ENCODE measurements at places on chromosomes 16 and 17.
A peak's percentile ranks its signal among the peaks of the same experiment; 100 is the strongest.

- no peak for DNase-seq
Observed at GRCh38 chr17:49817993-49818392, 29.5 kb downstream of the KAT7 start.

- DNase-seq: peak; percentile 79
Observed at GRCh38 chr17:7281074-7281952, at the start of gene SLC2A4. Gene SLC2A4, plus strand, starts transcription at chr17:7281718. Its CDS starts 217 bp downstream, at chr17:7281935.

- DNase-seq: no peak
Observed at GRCh38 chr17:71099003-71099714, 929.8 kb downstream of the KCNJ2 start.

DNA sequence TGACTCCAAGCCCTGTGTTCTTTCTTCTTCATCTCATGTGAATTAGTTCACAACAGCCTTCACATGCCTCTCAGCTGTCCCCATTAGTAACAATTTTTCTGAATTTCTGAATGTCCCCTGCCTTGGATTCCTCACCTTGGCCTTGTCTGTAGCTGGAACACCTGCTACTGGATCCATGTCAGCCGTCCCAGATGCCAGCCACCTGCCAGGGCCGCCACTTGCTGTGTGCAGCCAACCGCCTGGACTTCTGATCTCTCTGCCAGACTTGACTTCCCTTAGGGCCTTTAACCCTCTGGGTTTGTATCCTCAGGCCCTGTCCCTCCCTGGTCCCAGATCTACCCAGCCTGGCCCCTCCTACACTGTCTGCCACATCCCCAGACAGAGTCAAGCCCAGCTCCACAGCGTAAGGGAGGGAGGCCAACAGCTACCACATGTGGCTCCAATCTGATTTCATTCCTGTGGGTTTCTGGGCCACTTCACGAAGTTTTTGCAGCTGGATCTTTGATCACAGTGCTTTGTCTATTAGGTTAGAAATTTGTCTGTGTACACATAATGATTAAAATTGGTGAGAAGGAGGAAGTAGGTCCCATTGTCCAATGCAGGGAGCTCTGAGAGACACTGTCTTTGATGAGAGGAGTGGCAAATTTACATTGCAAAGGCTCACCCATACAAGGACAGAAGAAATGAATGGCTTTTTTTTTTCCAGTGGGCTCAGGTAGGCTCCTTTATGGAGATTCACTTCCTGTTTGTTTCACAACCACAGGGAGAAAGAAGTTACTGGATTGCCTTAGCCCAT is 15.3 kb downstream of the MPP2 start:
- DNase-seq: peak; percentile 14

GRCh38 chr17:65754081-65754480 is 192.6 kb upstream of the AXIN2 start:
- DNase-seq: no peak

GRCh38 chr16:82013139-82013538 is 1.9 kb upstream of the SDR42E1 start:
- DNase-seq: no peak

DNA sequence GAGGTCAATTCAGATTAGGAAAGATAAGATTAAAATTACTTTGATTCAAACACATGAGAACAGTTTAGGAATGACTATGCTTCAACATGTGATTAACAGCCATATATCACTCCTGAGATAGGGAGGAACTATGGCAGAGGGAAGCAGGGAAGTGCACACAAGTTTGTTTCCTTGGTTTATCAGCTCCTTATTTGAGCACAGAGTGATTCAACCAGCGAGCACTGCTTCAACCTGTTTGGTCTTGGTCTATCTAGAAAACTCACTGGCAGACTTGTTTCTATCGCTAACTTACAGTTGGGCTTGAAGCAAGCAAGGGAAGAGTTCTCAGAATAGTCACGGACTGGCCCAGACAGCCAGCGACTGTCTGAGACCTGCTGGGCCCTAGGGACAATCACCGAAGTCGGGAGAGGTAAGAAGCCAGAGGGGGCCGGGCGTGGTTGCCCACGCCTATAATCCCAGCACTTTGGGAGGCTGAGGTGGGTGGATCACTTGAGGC is 23.5 kb downstream of the TUBG1 start:
- no peak for DNase-seq

- DNase-seq: no peak
Observed at GRCh38 chr17:7667656-7668406, 17.1 kb downstream of the ATP1B2 start.

GRCh38 chr16:74450236-74450635 is 29.0 kb upstream of the CLEC18B start:
- no peak for DNase-seq

- no peak for DNase-seq
Observed at GRCh38 chr16:57540387-57540786, 2.1 kb upstream of the ADGRG5 start.

DNA sequence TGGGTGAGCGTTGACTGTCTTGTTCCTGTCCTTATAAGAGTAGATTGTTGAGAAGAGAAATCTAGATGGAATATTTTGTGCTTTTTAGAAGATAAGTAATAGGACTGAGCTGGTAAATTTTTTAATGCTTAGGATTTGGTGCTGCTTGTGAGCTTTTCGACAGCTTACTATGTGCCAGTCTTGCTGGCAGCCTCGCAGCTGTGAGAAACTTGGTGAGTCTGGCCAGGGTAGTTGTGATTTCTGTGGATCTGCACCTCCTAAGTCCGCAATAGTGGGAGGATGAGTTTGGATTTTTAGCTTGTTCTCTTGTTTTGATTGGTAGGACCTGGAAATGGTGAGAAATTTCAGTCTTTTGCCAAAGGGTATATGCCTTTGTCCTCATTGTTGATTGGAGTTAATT is 3.6 kb downstream of the SOCS7 start:
- no peak for DNase-seq

DNA sequence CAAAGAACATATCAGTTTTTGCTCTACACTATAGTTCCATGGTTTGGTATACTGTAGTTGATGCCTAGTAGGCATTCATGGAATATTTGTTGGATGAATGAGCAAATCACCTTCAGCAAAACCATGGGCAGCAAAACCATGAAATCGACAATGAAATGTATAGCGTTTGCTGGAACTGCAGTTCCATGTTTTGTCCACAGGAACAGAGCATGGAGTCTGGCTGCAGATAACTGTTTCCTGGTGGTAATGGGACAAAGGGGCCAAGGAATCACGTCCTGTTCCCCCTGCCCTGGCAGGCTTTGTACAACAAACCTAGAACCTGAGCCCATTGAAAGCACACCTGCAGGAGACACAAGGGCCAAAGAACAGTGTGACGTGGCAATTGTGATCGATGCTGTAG is 101.1 kb downstream of the USP31 start:
- DNase-seq: no peak

GRCh38 chr17:40848583-40849235 is 18.3 kb downstream of the KRT12 start:
- DNase-seq: no peak

DNA sequence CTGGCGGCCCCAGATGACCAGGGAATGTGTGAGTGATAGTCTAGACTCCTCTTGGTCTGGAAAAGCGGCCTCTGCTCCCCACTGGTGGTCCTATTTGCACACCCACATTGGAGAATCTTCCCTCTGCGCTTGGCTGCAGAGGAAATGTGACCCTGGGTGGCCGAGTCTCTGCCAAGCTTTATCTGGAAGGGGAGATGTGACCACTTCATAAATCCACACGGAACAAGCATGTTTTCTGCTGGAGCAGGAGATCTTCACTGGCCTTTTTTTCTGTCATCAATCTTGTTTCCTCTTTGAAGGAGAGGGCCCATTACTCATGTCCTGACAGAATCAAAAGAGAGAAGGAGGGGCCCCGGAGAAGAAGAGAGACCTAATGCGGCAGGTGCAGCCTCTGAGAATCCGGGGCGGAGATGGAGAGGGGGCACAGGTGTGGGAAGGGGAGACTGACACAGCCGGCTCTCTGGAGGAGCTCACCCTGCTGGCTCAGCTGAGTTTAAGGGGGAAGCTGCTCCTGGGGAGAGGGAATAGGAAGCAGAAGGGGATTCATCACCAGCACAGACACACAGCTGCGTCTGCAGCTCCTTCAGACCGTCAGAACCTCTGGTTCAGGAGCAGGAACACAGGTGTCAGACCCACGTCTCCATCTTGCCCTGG is 116.3 kb downstream of the SOX9 start:
- no peak for DNase-seq

- no peak for DNase-seq
Observed at GRCh38 chr17:1635675-1636465, 7.2 kb upstream of the SLC43A2 start.

DNA sequence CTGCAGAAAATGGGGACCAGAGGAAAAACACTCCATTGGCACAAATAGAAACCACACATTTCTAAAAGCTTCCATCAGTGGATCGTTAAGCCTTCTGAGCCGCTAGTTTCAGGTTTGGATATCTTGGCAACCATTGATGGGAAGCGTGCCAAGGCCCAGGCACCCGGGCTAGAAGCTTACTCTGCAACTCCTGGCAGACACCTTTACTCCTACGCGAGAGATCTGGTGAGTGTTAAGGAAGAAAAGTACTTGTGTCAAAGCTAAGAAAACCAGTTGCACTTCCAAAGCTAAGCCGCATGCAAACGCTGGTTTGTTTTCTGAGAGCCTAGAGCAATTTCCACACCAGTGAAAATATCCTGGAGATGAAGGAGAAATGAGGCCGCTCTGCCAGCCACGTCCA is 472.4 kb downstream of the PMP22 start:
- no peak for DNase-seq

- DNase-seq: no peak
Observed at GRCh38 chr16:693766-694165, 3.6 kb upstream of the WDR24 start.

DNA sequence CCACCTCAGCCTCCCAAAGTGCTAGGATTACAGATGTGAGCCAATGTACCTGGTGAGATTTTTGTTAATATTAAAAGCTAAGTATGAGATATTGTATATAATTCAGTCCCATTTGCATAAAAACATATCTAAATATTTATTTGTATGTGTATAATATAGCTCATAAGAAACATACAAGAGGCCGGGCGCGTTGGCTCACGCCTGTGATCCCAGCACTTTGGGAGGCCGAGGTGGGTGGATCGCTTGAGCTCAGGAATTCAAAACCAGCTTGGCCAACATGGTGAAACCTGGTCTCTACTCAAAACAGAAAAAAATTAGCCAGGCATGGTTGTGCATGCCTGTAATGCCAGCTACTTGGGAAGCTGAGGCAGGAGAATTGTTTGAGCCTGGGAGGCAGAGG is 16.8 kb upstream of the BCO1 start:
- no peak for DNase-seq

GRCh38 chr17:40511136-40511535 is 9.7 kb upstream of the TNS4 start:
- no peak for DNase-seq

DNA sequence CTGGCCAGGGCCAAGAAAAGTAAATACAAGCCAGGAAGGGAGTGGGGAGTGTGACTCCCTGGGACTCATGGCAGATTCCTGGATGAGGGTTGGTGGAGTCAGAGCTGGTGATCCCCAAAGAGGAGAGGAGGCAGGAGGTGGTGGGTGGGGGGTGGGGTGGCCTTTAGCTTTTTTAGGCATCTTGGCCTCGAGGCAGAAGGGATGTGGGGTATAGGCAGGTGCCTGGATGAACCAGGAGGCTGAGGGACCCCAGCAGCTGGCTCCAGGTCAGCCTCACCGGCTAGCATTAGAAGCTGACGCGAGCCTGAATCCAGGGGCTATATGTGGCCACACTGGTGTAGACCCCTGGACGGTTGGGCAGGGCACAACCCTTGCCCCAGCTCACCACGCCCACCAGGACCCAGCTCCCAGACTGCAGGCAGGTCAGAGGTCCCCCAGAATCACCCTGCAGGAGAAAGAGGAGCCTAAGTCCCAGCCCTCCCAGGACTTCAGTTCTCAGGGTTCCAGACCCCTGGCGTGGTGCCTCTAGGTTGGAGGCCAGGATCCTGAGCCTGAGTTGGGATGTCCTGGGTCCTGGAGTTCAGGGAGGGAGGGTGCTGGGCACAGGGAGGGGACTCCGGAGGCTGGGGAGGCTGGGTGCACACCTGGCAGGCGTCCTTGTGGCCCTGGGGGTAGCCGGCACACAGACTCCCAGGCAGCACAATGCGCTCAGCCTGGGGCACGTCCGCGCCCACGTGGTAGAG is 2.8 kb downstream of the PRSS33 start:
- no peak for DNase-seq

DNA sequence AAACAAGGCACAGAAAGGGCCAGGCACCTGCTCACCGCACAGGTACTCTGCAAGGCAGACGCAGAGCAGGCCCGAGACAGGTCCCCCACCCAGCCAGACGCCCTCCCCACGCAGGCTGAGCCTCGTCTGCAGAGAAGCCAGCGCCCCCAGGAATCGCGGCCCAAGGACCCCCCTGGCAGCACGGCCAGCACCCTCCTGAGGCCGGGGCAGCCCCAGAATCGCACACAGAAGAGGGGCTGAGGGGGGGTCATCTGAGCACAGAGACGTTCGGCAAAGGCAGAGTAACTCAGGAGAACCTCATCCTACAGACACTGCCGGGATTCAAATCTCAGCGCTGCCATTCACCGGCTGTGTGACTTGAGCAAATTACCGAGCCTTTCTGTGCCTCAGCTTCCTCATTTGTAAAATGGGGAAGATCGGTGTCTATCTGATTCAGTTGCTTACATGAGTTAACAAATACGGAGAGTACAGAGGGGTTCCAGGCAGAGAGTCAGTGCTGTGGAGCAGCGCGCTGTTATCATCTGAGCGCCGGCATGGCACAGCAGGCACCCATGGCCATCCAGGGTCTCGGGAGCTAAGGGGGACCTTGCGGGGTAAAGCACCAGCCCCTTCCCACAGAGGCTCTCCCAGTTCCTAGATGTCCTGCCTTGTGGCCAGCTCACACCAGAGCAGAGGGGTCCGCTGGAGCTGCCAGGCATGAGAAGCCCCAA is 10.4 kb downstream of the EMC6 start:
- no peak for DNase-seq

DNA sequence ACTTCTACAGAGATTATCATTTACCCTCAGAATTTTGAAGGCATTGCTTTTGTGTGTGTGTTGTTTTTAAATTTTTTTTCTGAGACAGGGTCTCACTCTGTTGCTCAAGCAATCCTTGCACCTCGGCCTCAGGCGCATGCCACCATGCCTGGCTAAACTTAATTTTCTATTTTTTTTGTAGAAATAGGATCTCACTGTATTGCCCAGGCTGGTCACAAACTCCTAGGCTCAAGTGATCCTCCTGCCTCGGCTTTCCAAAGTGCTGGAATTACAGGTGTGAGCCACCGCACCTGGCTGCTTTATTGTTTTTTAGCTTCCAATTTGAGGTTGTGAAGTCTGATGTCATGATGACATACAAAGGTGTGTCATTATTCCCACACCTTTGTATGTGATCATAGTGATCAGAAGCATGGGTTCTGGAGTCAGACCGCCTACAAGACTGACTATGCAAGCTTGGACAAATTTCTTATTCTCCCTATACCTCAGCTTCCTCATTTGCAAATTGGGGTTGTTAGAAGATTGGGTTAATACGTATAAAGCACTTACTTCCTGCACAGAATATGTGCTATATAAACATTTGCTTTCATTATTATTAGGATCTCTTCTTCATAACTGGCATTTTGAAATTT is 5.8 kb downstream of the SEPHS2 start:
- no peak for DNase-seq

GRCh38 chr17:28173031-28173561 is 130.6 kb downstream of the NLK start:
- no peak for DNase-seq

- DNase-seq: no peak
Observed at GRCh38 chr17:28706471-28707338, 5.0 kb downstream of the PROCA1 start.

- DNase-seq: no peak
Observed at GRCh38 chr17:77281904-77282367, 141.2 kb downstream of the SEC14L1 start.

Measured in fibroblast of skin of left biceps (primary cell).